ENCODE measurements at places on chromosomes 13 and 19. TPM values are rescaled to one million over a fixed set of nuclear protein-coding genes. Genes with fewer than 3 reads are reported as not detected.
A peak's percentile ranks its signal among the peaks of the same experiment; 100 is the strongest.

DNA sequence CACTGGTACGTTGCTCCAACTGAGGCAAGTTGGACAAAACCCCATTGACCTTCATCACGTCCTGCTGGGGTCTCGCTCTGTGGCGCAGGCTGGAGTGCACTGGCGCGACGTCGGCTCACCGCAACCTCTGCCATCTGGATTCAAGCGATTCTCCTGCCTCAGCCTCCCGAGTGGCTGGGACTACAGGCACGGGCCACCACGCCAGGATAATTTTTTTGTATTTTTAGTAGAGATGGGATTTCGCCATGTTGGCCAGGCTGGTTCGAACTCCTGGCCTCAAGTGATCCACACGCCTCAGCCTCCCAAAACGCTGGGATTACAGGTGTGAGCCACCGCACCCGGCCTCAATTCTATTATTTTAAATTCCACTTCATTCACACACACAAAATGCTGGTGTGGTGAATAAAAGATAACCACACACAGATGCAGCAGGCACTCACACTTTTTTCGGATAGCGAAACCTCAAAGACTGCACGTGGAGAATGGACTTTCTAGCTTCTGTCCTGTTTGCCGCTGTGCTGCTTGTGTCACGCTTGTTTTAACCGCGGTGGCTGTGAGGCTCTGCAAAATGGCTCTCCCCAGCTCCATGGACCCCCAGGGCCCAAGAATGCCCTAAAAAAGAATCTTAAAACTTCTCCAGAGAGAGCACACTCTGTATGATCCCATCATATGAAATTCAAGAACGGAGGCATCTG, 58.4 kb downstream of the COL4A1 start:
- DNase-seq: peak; percentile 39

DNA sequence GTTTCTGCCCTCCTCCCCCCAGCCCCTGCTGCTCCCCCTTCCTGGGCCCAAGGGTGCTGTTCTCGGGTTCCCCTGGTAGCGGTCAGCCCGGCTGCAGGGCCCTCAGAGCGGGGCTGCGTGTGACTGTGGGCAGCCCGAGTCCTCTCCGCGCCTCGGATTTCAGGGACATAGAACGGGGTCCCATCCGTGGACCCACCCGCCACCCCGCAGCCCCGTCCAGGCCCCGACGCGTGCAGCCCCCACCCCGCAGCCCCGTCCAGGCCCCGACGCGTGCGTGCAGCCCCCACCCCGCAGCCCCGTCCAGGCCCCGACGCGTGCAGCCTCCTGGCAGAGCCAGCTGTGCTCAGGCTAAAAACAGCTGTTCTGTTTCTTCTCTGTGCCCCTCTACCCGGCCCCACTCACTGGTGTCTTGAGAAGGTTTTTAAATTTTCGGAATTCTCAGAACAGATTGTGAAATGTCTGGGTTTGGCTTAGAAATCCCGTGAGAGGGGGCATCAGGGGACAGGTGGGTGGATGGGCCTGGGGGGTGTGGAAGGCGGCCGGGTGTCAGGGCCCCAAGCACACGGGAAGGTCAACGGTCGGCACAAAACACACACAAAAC, 5.5 kb upstream of the PRTN3 start:
- DNase-seq: no peak

DNA sequence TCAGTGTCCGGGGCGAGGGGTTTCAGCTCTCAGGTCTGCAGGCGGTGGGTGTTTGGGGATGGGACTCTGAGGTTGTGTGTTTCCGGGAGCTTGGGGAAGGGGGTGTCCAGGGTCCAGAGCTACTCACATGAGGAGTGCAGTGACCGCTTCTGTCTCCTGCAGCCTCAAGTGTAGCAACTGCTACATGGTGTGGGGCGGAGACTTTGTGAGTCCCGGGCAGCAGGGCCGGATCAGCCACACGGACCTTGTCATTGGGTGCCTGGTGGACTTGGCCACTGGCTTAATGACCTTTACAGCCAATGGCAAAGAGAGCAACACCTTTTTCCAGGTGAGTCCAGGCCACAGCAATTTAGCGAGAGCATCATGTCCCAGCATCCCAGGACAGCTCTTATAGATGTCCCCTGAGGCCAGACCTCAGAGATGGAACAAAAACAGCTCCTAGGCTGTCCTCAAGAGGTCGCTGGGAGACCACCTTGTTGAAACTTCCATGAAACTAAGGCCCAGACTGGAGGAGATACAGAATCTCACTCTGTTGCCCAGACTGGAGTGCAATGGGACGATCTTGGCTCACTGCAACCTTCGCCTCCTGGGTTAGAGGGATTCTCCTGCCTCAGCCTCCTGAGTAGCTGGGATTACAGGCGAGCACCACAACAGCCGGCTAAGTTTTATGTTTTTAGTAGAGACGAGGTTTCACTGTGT, 44.9 kb downstream of the RYR1 start:
- peak; percentile 69 for DNase-seq

GRCh38 chr13:76552041-76552772, 334.0 kb downstream of the KCTD12 start:
- no peak for DNase-seq

GRCh38 chr19:54461613-54462012, 2.0 kb downstream of the LENG9 start:
- DNase-seq: no peak

Gene NKG7
- 379 TPM for total RNA-seq

Measured in activated CD4-positive, alpha-beta T cell treated with anti-CD3 and anti-CD28 coated beads, Interleukin-2, amount 10 ng/mL, durations not matched to agents 24 days and 14 days (primary cell).